Kidney (tissue), 22 donors: ENCODE measurements at places on chromosomes 2 and 18.

DNA sequence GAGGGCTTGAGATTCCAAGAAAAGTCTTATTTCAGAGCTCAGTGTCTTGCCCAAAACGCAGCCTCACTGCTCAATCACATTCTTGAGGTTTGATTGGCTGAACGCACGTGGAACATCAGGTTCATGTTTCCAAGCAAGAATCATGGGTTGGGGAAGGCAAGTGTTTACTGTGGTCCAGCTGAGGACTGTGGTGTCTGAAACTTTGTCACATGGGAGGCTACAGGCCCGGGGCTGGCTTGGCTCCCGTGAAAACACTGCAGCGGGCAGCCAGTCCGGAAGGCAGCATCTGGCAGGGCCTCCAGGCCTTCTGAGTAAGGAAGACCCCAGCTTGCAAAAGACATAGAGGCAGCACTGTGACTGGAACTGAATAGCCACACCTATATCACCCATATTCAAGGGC, 84.7 kb downstream of the POLR1A start:
- peak; percentile 42 for DNase-seq

DNA sequence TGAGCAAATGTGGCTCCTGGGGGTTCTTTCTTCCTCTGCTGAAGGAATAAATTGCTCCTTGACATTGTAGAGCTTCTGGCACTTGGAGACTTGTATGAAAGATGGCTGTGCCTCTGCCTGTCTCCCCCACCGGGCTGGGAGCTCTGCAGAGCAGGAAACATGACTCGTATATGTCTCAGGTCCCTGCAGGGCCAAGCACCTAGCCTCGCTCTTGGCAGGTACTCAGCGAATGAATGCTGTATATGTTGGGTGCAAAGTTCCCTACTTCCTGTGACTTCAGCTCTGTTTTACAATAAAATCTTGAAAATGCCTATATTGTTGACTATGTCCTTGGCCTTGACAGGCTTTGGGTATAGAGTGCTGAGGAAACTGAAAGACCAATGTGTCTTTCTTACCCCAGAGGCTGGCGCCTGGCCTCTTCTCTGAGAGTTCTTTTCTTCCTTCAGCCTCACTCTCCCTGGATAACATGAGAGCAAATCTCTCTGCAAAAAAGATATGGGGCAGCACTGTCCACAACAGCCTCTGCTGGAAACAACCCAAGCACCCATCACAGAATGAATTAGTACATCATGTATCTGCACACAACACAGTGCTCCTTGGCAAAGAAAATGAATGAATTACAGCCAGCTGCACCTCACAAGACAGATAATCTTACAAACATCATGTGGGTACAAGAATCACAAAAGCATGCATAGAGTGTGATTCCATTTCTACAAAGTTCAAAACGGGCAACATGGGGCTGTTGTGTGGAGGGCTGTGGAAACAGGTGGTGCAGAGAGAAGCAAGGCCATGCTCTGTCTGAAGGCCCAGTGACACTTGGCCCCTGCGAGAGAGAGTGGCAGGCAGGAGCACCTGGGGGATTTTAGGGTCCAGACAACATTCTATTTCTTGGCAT, 6.6 kb downstream of the IL1RN start:
- DNase-seq, result no peak

DNA sequence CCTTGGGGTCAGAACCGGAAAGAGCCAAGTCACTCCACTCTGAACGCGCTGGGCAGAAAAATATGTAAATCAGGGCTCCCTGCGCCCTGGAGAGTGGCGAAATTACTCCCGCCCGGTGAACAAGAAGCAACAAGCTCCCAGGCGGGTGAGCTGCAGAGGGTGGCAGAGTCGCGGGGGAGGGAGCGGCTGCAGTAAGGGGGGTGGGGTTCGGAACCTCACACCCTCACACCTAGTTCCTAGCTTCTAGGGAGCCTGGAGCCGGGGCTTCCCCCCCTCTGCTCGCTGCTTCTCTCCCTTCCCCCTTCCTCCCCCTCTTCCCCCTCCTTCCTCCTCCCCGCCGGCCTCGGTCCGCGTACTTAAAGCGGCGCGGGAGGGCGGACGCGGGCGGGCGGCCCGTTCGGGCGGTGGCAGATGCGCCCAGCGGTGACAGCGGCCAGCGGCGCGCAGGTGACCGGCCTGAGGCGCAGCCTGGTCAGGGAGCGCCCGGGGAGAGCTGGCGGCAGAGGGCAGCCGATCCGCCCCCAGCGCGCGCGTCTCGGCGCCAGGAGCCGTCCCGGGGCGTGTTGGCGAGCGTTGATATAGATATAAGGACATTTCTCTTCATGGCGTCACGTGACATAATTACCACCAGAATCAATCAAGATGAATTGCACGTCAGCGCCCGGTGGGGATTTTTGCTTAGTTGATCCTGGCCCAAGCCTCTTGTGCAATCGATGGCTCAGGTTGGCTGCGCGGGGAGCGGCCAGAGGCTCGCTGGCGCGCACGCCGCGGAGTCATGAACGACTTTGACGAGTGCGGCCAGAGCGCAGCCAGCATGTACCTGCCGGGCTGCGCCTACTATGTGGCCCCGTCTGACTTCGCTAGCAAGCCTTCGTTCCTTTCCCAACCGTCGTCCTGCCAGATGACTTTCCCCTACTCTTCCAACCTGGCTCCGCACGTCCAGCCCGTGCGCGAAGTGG, at the start of gene HOXD11:
HOXD11 (plus strand) TSS at position 700 of the 959 bp plus-strand sequence; CDS start at position 776, 76 bp downstream.
- DNase-seq, result peak; percentile 90

- DNase-seq, result no peak
Measured at GRCh38 chr2:96374211-96374951, 38.8 kb downstream of the NCAPH start.
